COR-L47 (cell line): ENCODE measurements at places on chromosomes 1 and 21.

GRCh38 chr1:218171302-218171893, 113.7 kb upstream of the RRP15 start:
- DNase-seq, result peak; percentile 39

DNA sequence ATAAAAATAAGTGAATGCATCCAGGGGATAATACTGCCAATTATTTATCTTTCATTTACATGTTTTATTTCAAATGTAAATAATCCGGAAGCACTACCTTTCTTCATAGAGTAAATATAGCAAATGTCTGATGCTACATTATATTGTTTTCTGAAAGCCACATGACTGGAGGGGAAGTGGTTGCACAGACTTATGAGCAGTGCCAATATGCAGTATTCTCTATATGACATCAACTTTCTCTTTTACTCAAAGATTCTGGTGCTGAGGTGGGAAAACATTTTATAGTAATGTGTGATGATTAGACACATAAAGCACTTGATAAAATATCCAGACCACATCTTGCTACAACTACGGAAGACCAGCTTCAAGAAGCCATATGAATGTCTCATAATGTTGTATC, 314.7 kb downstream of the NEGR1 start:
- DNase-seq, result no peak

DNA sequence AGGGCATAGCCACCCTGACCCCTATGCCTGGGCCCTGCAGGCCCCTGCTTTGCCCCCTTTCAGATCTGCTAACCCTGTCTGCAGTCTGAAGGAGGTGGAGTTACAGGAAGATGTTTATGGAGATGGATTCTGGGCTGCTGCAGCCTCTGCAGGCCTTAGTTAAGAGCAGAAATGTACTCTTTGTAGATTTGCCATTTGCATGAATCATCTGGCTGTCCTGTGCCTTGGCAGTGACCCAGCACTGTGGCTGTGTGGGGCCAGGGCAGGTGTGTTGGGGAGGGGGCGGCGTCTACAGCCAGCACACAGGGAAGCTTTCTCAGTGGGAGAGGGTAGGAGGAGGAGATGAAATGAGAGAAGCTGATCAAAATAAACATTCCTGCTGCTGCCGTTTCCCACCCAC, 867.3 kb downstream of the PLA2G4A start:
- DNase-seq, result no peak

DNA sequence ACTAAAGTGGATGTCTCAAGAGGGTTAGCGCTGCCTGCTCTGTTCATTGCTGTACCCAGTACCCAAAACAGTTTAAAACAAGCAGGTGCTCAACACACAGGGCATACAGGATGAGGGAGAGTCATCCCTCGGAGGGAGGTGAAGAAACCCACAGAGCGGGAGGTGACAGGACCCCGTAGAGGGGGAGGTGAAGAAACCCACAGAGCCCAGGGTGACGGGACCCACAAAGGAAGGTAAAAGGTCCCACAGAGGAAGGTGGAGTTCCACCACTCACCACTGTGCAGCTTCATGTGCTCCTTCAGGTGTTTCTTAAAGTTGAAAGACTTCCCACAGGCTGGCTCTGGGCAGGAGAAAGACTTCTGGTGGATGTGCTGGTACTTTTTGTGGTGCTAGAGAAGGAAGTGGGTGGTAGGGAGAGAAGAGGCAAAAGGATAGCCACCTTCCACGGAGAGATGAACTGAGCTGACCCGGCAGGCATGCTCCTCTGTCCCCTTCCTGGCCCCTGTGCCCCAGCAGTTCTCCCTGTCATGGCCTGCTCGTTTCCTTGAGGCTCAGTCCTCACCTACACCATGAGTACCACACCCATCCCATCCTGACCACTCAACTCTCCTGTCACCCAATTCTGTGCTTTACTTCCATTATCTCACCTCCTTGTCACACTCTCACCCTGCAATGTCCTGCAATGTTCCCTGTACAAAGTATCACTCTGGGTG, 5.1 kb downstream of the ZNF692 start:
- DNase-seq, result no peak

DNA sequence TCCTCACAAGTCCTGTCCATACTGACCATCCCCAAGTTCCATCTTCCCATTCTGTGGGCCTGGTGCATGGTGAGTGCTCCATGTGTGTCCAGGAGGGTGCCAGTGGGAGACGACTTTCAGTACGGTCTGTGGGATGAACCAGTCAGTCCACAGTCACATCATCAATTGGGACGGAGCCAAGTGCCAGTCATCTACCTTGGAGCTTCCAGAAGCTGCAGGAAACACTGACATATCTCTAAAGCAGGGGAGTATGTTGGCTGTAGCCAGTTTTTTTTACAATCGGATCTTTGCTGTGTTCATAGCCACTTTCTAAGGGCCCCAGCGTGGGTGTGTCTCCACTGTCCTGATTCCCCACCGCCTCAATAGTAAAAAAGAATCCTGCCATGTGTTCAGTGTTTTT, 13.6 kb upstream of the TRIM17 start:
- DNase-seq, result no peak

- peak; percentile 9 for DNase-seq
Observed at GRCh38 chr1:241499910-241500309, 19.6 kb downstream of the FH start.

DNA sequence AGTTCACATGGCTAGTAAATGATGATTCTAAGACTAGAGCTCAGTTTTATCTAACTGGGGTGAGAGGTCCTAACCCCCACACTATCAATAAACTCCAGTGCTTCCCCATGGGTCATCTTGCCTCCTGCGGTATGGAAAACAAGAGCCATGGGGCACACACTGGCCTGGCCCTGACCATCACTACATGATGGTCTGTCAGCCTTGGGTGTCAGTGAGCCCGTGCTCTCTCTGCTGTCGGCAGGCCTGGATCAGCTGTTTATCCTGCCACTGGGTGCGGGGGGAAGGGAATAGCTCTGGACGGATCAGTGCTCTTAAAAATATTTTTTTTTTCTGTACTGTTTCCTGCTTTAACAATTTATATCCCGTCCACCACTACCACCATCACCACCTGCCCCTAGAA, 255.0 kb upstream of the ADGRL2 start:
- DNase-seq, result no peak

- DNase-seq, result no peak
Observed at GRCh38 chr1:74340656-74341055, 105.5 kb downstream of the TNNI3K start.

- no peak for DNase-seq
Observed at GRCh38 chr1:3351449-3352298, 102.8 kb upstream of the ARHGEF16 start.

DNA sequence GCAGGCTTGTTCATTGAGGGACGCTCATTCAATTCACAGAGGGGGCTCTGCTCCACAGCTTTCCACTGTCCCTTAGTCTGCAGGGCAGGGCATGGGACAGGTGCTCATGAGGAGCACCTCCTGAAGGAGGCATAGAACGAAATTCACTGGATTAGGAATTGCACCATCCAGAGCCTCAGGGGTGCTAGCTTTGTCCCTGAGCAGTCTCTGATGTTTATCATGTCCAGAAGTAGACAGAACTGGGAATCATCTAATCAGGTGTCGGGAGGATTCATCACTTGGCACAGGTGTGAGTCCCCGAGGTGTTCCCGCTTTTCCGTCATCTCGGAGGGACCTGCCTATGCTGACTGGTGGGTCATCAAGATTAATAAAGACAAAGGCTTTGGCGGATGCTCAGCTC, 321.4 kb downstream of the AJAP1 start:
- no peak for DNase-seq

- no peak for DNase-seq
Observed at GRCh38 chr1:102836991-102837390, 271.3 kb downstream of the COL11A1 start.

GRCh38 chr1:210978316-210978973, 155.5 kb downstream of the KCNH1 start:
- DNase-seq, result no peak

GRCh38 chr1:155457266-155457665, 105.3 kb downstream of the ASH1L start:
- no peak for DNase-seq

- no peak for DNase-seq
Observed at GRCh38 chr1:36523850-36524249, 41.1 kb upstream of the CSF3R start.

- DNase-seq, result no peak
Observed at GRCh38 chr21:32256251-32256650, 22.6 kb downstream of the MIS18A start.

DNA sequence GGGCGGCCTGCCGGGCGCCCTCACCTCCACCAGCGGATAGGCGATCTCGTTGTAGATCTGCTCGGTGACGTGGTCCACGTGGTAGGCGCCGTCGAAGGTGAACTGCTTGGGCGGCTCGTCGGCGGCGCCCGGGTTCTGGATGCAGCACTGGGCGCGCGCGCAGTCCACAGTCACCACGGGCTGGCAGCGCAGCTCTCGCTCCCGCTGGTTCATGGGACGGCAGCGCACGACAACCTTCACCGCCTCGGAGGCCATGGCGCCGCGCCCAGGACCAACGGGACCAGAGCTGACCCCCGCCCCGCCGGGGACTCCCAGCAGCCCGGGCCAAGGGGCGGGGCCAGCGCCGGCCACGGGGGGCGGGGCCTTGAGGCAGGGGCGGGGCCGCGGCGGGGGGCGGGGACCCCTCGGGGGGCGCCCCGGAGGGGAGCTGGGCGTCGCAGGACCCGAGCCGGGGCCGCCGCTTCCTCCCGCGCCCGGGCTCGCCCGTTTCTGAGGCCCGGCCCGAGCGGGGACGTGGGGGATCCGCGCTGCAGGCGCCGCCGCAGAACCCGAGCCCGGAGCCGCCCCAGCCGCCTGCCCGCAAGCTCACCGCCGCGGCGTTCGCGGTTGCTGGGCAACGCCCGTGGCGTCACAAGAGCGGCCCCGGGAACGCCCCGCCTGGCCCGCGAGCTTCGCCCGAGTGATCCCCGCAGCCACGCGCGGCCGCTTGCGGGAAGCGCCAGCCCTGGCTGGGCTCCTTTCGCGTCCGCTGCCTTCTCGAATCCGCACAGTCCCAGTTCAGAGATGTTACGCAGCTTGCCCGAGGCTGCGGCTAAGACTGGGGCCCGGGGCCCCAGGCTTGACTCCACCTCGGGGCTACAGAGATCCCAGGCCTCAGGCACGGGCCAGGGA, at the start of gene KIF17:
KIF17 (minus strand) TSS at position 556 of the 891 bp plus-strand sequence; CDS start at position 255, 301 bp downstream.
- DNase-seq, result peak; percentile 29

GRCh38 chr21:37128076-37128475, 55.0 kb downstream of the TTC3 start:
- no peak for DNase-seq

DNA sequence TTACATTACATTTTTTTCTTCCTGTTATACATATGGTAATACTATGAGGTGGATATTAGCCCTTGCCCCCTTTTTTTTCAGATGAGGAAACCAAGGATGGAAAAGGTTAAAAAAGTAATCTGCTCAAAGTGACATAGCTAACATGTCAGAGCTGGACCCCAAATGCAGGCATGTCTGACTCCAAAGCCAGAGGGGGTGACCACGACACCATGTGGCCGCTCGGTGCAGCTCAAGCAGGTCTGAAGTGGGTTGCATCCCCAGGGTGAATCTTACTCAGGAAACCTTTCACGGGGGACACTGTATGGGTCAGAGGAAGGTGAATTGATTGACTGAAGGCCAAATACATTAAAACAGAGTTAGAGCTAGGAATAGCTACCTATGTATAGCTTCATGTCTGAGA, 34.8 kb downstream of the CD34 start:
- DNase-seq, result no peak

DNA sequence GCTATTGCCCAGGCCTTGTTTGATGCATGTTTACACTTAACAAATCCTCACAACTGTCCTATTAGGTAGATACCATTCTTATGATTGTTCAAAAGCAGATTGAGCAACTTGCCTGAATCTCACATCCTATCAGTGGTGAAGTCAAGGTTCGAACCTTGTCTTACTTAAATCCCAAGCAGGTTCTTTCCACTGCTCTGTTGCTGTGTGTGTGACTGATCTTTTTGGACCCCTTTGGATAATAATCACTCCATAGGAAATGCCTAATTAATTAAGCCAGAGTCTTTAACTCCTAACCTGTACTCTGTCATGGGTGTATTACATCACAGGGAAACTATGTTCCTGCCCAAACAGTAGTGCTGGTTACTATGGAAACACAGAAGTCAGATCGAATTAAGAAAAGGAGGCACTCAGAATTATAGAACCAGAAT, 84.2 kb downstream of the SPATA46 start:
- no peak for DNase-seq

- DNase-seq, result no peak
Observed at GRCh38 chr1:101145449-101145820, 91.4 kb upstream of the S1PR1 start.
